Activated CD8-positive, alpha-beta memory T cell treated with anti-CD3 and anti-CD28 coated beads, Interleukin-2, amount 10 ng/mL, durations not matched to agents 7 days and 5 days (primary cell): ENCODE measurements at places on chromosomes 3 and 15.

- no peak for DNase-seq
These were observed 29.6 kb upstream of the BHLHE40 start for GRCh38 chr3:4949659-4950058.

DNA sequence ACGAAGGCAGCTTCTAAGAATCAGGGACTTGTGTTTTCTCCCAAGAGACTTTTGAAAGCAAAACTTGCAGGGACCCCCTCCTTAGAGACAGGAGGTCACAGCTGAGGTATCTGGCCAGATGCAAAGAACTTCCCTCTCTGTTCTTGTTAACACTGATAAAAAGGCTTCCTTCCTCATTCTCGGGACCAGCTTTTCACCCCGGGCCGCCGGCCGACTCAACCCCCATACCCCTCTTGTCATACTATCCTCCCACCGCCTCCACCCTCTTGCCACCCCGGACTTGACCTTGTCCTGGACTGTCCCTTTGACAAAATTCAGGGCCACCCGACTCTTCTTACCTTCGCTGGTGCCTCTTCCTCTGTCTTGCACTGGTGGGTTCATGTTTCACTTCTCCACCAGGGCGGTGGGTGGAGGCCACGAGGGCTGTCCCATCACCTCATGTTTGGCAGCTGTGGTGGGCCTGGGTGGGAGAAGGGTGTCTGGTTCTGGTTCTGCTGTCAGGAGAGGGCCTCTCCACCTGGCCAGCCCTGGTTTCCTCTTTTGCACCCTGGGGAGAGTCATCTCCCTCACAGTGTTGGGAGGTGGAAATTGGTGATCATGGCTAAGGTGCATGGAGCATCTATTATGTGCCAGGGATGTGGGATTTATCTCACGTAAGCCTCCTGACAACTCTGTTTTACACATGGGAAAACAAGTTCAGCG is 32.5 kb downstream of the BHLHE40 start:
- DNase-seq = peak; percentile 73

GRCh38 chr15:67815036-67815592 is 10.2 kb upstream of the SKOR1 start:
- DNase-seq = no peak

- peak; percentile 75 for DNase-seq
These were observed 19.3 kb upstream of the NRROS start for GRCh38 chr3:196620161-196620604.

GRCh38 chr3:24494618-24495325 is at the start of gene THRB:
THRB (minus strand) TSS chr3:24494850.
- no peak for DNase-seq

GRCh38 chr3:11001658-11002021 is 9.1 kb downstream of the SLC6A1 start:
- no peak for DNase-seq

- no peak for DNase-seq
These were observed 1223.2 kb downstream of the OTOL1 start for GRCh38 chr3:162719684-162720341.

DNA sequence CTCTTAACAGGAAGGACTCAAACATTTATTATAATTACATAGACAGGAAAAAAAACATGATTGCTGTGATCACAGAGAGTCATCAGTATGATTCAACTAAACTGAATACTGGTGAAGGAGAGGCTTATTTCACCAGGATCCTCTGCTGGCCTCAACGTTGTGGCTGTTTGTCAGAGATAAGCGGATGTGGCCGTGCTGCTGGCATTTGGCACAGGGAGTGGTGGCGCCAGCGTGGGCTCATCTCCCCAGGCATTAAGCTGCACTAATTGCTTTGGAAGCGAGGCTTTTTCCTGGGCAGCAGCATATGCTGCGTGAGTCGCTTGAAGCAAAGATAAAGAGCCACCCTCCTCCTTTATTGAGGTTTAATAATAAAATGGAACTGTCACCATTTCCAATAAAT is 306.7 kb downstream of the LRTM1 start:
- DNase-seq = no peak

GRCh38 chr15:76401285-76401684 is 64.7 kb downstream of the ISL2 start:
- DNase-seq = no peak

DNA sequence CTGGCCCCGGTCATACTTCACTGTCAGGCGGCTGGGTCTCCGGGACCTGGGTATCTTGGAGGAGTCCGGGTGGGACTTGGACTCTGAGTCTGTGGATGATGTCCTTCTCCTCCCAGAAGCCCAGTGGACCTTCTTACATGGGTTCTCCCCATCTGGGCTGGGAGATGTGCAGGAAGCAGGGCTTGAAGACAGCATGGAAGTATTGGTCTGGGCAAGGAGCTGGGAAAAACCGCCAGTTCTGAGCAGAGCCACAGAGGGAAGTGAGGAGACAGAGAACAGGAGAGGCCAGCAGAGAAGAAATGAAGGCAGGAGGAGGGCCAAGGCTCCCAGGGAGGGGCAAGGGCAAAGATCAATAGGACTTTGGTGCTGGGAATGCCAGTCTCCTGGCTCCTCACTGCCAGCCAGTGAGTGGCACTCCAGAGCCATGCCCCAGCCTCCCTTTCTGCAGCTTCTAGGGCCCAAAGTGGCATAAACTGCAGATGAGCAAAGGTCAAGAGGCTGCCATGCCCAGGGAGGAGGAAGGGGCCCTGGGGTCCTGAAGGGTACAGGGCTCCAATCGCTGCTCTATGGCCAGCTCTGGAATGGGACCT is at the start of gene PPP1R14D:
Gene PPP1R14D (minus strand): TSS at position 262 of the 590 bp plus-strand sequence. CDS start 67 bp downstream, at position 195.
- no peak for DNase-seq

DNA sequence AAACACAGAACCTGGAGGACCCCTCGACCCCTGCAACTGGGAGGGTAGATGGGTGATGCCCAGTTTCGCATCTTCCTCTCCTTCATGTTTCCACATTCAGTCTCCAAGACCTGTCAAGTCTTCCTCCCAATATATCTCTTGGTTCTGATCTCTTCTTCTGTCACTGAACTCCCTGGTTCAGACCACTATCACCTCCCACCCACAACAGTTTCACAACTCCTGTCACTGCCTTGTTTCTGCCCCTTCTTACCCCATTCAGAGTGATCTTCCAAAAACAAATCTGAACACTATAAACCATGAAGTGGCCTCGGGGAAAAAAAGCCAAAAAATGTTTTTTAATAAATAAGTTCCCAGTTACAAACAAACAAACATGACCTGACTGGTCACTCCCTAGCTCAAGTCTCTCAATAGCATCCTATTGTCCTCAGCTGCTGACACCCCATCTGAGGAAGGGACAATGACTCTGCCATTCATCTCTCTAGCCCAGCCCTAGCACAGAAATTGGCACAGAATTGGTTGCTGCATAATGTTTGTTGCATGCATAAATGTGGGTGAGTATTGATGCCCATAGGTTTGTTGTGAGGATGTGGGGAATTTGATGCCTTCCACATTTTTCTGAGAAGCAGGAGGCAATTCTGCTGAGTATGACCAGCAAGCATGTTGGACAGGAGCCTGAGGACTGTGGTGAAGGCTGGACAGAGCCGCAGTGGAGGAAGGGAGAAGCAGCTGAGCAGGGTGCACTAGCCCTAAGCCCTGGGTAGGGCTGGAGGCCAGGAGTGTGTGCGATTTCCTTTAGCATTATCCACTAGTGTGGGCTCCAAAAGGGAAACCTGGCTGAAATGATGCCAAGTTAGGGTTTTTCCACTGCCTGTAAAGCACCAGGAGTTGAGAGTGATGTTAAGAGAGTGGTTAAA is 12.2 kb upstream of the XYLB start:
- no peak for DNase-seq

DNA sequence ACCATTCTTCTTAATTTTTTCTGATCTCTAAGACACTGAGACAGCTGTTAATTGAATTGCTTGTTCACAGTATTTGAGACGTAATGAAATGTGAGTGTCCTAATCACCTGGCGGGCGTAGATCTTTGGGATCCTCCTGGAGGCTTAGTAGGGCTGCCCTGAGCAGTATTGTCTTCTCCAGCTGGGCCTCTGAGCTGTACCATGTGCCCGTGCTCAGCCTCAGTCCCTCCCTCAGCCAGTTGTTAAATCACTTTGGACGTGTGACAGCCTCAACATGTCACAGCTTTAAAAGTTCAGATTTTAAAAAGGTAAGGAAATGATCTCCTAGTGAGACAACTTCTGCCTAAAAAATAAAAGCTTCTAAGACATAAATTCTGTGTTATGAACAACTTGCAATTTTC is 35.5 kb downstream of the IGF1R start:
- DNase-seq = no peak

- no peak for DNase-seq
These were observed 272.1 kb downstream of the SI start for GRCh38 chr3:164806188-164806587.

DNA sequence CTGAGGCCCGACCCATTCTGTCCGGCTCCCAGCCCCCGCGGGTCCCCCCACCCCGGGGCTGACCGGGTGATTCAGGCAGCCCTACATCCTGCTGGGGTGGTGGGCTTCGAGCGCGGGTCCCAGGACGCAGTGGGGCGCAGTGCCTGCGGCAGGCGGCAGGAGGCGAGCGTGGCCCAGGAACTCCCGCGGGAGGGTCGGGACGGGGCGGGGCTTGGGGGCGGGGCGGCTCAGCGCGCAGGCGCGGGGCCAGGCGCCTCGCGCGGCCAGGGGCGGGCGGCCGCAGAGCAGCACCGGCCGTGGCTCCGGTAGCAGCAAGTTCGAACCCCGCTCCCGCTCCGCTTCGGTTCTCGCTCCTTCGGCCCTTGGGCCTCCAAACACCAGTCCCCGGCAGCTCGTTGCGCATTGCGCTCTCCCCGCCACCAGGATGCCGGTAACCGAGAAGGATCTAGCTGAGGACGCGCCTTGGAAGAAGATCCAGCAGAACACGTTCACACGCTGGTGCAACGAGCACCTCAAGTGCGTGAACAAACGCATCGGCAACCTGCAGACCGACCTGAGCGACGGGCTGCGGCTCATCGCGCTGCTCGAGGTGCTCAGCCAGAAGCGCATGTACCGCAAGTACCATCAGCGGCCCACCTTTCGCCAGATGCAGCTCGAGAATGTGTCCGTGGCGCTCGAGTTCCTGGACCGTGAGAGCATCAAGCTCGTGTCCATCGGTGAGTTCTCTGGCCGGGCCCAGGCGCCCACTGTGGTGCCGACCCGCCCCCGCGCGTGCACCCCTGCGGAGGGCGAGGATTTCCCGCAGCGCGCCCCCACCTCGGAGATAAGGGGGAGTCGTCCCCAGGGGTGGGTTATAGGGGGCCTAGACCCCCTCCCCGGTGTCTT is at the start of gene FLNB:
Gene FLNB (plus strand): TSS at position 282 of the 885 bp plus-strand sequence. CDS start 143 bp downstream, at position 425.
- peak; percentile 80 for DNase-seq

DNA sequence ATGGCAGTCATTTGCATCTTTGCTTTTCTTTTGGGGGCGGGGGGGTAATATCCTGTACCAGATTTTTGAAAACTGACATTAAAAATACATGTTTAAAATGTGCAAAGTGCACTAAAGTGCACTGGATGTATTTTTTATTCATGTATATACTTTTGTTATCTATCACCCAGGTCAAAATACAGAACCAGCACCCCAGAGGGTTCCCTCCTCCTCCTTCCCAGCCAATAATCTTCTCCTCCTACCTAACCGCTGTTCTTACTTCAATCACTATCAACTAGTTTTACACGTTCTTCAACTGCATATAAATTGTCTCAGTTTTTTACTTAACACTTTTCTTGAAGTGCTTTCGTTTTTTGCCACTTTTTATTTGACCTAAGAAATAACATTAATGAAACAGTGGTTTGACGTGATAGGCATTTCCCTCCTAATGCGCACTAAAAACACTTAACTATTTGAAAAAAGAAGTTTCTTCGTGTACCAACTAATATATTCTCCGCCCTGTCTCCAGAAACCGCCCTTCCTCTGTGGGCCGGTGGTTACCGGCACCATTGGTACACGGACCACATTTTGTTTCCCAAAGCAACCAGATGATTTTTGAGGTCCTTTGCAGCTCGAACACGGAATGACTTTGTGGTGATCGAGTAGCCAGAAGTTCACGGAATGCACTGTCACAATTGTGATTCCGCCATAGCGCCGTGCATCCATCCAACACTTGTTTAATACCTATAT is 836 bp upstream of the AKAP13 start:
- peak; percentile 84 for DNase-seq

DNA sequence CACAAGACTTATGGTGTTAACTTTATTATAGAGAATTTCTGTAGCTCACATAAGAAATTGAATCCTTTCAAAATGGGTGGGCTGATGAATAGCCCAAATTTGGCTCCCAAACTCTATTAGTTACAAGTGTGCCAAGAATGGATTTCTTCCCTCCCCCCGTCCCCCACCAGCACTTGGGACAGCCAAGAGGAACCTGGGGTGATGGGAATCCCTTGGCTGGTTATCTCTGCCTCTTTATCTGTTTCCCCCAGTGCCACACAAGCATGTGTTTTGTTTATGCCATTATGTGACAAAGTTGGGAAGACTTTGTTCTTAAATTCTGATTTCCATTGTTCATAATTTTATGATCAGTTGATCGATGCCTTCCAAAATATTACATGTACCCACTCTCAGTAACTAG is 28.3 kb downstream of the CMSS1 start:
- no peak for DNase-seq

DNA sequence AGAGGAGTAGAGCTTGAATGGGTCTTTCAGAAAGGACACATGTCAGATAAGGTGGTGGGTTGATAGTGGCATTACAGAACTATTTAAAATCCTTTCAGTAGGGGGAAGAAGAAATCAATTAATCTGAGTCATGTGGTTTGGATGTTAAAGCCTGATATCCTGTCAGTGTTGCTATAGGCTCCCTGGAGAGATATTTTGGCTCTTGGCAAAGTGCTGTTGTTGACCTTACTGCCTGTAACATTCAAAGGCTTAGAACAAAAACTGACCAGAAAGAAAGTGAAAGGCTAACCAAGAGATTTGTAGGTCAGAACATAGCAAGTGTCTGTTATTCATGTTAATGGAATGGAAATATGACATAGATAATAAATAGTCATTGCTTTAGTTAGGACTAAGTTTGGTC is 552.9 kb downstream of the DIPK2A start:
- DNase-seq = no peak

- no peak for DNase-seq
These were observed 336.3 kb upstream of the CFAP20DC start for GRCh38 chr3:59386165-59386564.

DNA sequence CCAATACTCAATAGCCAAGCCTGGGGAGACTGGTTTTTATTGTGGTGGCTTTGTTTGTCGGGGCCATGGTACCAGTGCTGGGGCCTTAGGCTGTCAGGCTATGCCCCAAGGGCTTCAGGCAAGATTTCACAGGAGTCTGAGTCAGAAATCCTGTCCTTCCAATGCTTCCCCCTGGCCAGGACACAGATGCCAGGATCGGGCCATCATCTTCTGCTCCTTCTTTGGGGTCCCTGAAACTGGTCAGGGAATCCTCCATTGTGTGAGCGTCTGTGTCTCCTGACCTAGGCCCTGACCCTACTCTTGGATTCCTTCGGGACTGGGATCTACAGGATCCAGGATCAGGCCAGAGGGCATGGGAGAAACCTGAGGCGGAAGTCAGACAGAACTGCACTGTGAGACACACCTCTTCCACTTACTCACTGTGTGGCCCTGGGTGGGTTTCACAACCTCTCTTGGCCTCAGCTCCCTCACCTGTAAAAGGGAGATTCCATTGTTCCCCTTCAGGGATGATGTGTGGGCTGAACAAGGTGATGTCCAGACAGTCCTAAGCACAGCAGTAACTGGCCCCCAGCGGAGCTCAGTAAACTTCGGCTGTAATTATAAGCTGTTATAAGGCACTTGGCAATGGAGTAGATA is 292.7 kb downstream of the UACA start:
- no peak for DNase-seq
